Posterior vena cava (tissue), 2 donors: ENCODE measurements at places on chromosomes 1 and 21. TPM values are rescaled to one million over a fixed set of nuclear protein-coding genes. Genes with fewer than 3 reads are reported as not detected.

- no peak for DNase-seq
Measured at GRCh38 chr1:1400576-1401456, 1.7 kb upstream of the CCNL2 start.

GRCh38 chr1:96487394-96487793 is 234.2 kb upstream of the PTBP2 start:
- no peak for DNase-seq

DNA sequence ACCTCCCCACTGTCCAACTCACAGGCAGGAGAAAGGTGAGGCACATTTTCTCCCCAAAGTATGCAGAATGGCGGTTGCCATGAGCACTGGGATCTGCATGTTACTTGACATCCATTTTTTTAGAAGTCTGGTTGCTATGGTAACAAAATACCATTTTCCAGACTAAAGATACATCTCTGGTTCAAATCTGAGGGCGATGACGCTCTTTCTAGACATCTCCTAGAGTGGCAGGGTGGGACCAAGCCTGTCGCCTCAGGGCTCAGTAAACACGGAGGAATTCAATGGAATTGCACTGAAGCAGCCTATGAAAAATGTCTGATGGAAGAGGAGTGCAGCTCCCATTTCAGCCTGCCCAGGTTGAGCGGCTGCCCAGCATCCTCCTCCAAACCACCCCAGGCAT is 21.5 kb upstream of the FAM43B start:
- DNase-seq: no peak

Gene PDZK1
- total RNA-seq: not detected

Gene AGBL4
- not detected for total RNA-seq
